GM23338 (cell line): ENCODE measurements at places on chromosomes 7 and 10. TPM values are rescaled to one million over a fixed set of nuclear protein-coding genes. Genes with fewer than 3 reads are reported as not detected.

- H3K36me3 ChIP-seq = no peaks in the 10 kb centered on the region
- H3K4me1 ChIP-seq = peaks cover 19% of the 10 kb centered on the region
- no peak overlapping the region for H3K27ac ChIP-seq
- H3K27me3 ChIP-seq = no peaks in the 10 kb centered on the region
- H3K4me3 ChIP-seq = no peak overlapping the region
- no peak for DNase-seq
Measured at GRCh38 chr7:81150951-81151361, 232.1 kb upstream of the SEMA3C start.

- no peaks in the 10 kb centered on the region for H3K36me3 ChIP-seq
- no peak overlapping the region for H3K4me3 ChIP-seq
- H3K27ac ChIP-seq = 0 out of 2 replicates have a peak overlapping the region, but pooled peaks have one; percentile 20
- no peaks in the 10 kb centered on the region for H3K4me1 ChIP-seq
Measured at GRCh38 chr10:95661818-95662217, 5.3 kb upstream of the ALDH18A1 start.

- no peaks in the 10 kb centered on the region for H3K36me3 ChIP-seq
- no peak for DNase-seq
- H3K27ac ChIP-seq = no peak overlapping the region
- H3K27me3 ChIP-seq = no peaks in the 10 kb centered on the region
- H3K4me1 ChIP-seq = no peaks in the 10 kb centered on the region
- H3K4me3 ChIP-seq = no peak overlapping the region
Measured at GRCh38 chr7:131147604-131148003, 180.1 kb upstream of the MKLN1 start.

GRCh38 chr7:70042533-70042932 lies 444.3 kb downstream of the AUTS2 start:
- H3K4me1 ChIP-seq = no peaks in the 10 kb centered on the region
- no peak overlapping the region for H3K4me3 ChIP-seq
- no peaks in the 10 kb centered on the region for H3K27me3 ChIP-seq
- no peak overlapping the region for H3K27ac ChIP-seq
- DNase-seq = no peak

- H3K36me3 ChIP-seq = no peaks in the 10 kb centered on the region
- DNase-seq = no peak
- no peak overlapping the region for H3K27ac ChIP-seq
- no peak overlapping the region for H3K4me3 ChIP-seq
- H3K27me3 ChIP-seq = no peaks in the 10 kb centered on the region
- H3K4me1 ChIP-seq = no peaks in the 10 kb centered on the region
Measured at GRCh38 chr7:1599640-1600395, 30.0 kb upstream of the PSMG3 start.

DNA sequence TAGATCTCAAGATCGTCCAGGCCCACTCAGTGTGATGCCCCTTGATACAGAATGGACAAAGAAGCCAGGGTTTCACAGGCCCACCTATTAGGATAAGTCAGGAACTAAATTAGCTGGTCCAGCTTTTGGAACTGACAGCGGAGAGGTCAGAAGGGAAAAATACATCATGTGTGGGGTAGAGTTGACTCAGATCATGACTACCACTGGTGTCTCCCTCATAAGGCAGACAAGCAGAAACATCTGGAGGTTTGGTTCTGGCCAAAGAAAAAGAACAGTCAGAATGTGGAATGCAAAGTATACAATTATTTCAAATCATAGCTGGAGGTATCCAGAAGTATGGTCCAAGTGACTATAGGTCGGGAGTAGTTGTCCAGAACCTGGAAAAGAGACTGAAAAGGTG lies 621.1 kb upstream of the CELF2 start:
- H3K36me3 ChIP-seq = no peaks in the 10 kb centered on the region
- no peak overlapping the region for H3K27ac ChIP-seq
- H3K4me3 ChIP-seq = no peak overlapping the region
- no peak for DNase-seq
- H3K27me3 ChIP-seq = no peaks in the 10 kb centered on the region

DNA sequence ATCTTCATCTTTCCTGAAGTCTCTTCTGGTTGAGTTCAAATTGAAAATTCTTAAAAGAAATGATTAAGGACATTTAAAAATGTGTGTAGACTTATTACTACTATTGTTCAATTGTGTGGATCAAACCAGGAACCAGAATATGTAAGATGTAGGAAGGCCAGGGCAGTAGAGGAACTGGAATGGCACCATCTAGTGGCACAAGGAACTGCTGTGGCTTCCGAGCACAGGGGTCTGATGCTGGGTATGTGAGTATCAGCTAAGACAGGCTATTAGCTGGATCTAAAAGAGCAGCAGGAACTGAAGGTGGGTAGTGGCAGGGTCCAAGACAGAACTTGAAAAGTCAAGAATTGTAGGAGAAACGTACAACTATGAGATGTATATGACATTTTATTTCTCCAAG lies 247.3 kb downstream of the SEMA3A start:
- no peaks in the 10 kb centered on the region for H3K4me1 ChIP-seq
- H3K36me3 ChIP-seq = no peaks in the 10 kb centered on the region
- no peak overlapping the region for H3K27ac ChIP-seq
- no peak overlapping the region for H3K4me3 ChIP-seq
- DNase-seq = peak; percentile 78

SLIT1 gene
- total RNA-seq = 1.7 and 2.0 TPM in 2 replicates

TAS2R3 gene
- 3.9 and 6.9 TPM in 2 replicates for total RNA-seq

CELF2 gene
- 22.5 and 22.9 TPM in 2 replicates for total RNA-seq

TMEM168 gene
- 14.8 and 16.2 TPM in 2 replicates for total RNA-seq
